NK-92 treated with Interleukin-12 subunit alpha and Interleukin-12 subunit beta, amount 100 ng/mL, for 24 hours (cell line): ENCODE measurements at places on chromosomes 2 and 18.

DNA sequence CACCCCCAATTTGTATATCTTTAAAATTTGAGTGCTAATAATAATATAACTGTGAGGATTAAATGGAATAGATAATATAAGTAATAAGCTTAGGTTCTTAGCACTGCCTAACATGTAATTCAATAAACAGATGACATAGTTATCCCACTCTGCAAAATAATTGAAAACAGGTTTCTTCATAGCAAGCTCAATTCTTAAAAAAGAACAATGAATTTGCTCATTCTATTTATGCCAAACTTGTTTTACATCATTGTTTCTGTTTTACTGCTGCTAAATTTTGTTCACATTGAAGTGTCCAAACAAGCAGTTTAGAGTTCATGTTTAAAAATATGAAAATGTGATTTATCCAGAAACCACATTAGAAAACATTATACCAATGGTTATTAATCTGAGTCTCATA lies 217.0 kb downstream of the MBD5 start:
- DNase-seq: no peak

GRCh38 chr2:134682726-134683125 lies 36.1 kb downstream of the TMEM163 start:
- DNase-seq: no peak

GRCh38 chr2:11389551-11390398 lies 45.3 kb upstream of the ROCK2 start:
- no peak for DNase-seq

DNA sequence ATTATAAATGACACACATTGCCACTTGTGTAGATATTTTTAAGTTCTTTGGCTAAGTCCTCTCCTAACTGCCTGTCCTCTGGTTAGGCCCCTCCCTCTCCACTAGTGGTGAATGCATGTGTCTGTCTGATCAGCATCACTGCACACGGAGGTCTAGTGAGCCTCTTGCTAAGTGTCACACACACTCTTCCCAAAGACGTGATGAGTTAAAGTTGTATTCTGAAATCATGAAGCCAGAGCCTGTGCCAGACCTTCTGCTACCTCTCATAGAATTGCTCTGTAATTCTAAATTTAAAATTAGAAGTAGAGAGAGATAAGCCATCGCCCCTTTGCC lies 41.3 kb downstream of the RALB start:
- DNase-seq: no peak

DNA sequence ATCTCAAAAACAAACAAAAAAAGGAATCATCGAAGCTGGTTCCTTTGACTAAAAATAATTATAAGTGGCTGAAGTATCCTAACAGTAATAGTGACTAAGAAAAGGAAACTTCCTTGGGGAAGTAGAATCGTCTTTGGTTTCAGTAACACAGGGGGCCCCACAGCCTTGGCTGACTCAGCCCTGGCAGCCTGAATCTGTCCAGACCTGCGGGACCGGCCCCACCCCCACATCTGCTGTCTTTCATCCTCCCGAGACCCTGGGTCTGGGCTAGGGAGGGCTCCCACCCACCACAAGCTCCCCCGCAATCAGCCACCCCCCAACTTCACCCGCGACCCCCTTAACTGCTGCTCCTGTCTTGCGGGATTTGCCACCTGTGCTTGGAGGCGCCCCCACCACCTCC lies 1452.6 kb upstream of the ACVR2A start:
- no peak for DNase-seq

- no peak for DNase-seq
Measured at GRCh38 chr2:25491966-25492532, 150.3 kb upstream of the DNMT3A start.

GRCh38 chr18:8287196-8287885 lies 321.9 kb upstream of the RAB12 start:
- no peak for DNase-seq

- DNase-seq: no peak
Measured at GRCh38 chr2:95298486-95299111, 1.5 kb downstream of the KCNIP3 start.

- no peak for DNase-seq
Measured at GRCh38 chr2:18611184-18611583, 21.8 kb upstream of the NT5C1B start.

GRCh38 chr2:20676353-20677215 lies 9.6 kb downstream of the GDF7 start:
- no peak for DNase-seq

DNA sequence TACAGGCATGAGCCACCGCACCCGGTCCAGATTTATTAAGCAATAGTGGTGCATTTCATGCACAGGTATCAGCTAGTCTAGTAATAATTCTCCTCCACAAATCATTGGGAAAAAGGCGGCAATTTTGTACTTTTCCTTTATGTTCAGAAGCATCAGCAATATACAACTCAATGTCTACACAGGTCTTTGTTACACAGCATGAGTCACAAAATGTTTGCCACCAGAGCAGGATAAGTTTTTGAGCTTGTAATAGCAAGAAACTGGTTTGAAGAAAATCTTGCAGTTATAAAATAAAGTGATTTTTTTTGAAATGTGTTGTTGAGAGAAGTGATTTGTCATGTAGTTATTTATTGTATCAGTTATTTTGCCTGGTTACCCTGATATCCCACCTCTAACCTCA lies 4.8 kb upstream of the ITPRIPL1 start:
- DNase-seq: no peak

GRCh38 chr2:86073225-86073624 lies 32.5 kb downstream of the POLR1A start:
- no peak for DNase-seq

DNA sequence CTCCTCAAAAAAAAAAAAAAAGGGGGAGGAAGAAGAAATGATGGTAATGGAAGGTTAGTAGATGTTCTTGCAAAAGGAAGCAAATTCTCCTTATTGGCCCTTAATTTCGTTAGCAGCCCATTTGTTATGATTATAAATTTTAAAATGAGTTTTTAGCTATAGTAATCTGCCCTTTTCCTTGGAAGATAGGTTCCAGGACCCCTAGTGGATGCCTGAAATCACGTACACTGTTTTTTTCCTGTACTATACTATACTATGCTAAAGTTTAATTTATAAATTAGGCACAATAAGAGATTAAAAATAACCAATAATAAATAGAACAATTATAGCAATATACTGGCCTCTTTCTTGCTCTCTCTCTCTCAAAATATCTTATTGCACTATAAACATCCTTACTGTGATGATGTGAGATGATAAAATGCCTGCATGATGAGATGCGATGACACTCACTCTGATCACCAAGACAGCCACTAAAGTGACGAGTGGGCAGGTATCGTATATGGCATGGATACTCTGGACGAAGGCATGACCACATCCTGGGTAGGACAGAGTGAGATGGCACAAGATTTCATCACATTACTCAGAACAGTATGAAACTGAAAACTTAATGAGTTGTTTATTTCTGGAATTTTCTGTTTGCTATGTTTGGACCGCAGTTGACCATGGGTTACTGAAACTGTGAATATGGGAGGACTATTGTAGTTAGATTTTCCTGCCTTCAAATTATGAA lies 87.2 kb downstream of the KCTD18 start:
- no peak for DNase-seq

- DNase-seq: no peak
Measured at GRCh38 chr18:12307701-12308385, at the start of gene TUBB6. TSS of gene TUBB6 (plus strand) at chr18:12308241. CDS start at chr18:12308293, 52 bp downstream.

DNA sequence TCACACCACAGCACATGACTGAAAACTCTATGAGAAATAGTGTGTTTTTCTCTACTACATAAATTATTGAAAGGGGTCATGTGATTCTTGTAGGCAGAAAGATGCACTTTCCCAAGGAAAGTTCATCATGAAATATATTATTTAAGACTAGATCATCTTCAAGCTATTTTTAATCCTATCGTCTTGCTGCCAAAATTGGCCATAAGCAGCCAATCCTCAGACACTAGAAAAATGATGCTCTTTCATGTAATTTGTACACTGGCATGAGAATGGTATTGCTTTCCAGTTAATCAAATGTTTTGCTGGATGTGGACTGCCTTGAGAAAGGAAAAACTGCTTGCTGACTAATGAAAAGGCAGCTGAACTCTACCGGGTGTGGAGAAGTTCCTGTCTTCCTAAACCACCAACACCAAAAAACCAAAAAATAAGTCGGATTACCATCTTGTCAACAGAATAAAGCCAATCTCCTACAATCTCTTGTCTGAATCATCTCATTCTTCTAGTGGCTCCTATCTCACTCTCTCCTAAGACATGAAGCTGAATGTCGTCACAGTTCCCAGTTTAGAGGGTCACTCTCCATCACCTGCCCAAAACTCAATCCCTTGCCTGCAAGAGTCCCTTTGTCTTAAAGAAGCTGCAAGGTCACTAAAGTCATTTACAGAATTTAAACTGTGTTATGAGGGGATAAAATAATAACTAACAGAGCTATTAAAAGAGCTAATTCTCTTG lies 5.3 kb downstream of the BCL2 start:
- no peak for DNase-seq

DNA sequence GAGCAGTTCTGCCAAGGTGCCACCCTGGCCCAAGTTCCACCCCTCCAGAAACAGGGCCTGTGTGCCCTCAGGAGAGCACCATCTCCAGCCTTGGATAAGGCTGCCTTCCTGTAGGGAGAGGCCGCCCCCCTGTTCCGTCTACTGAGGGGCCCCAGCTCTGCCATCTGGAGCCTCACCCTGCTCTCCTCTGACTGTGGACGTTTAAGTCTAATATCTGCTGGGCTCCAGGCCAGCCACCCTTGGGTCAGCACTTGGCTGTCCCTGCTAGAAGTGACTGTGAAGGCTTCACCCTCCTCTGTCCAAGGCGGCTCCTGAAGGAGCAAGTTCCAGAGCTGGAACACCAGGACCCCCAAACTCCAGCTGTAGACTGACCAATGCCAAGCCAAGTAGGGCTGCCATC lies 26.3 kb downstream of the RHOB start:
- no peak for DNase-seq

DNA sequence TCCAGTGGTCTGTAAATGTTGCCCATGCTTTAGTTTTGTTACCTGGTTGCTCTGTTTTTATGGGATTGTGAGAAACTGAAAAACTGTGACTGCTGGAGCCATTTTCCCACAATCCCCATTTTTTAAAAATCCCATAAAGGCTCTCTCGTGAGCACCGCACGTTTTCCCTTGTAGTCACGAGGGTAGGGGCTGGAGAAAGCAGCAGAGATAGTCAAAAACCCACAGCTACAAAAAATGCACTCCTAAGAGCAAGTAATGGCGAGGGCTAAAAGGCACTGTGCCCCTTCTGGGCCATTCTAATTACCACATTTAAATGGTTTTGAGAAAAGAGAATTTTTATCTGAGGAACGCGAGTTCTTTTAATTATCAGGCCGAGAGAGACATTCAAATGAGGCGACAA lies 1.8 kb upstream of the CTDP1 start:
- DNase-seq: no peak

- DNase-seq: no peak
Measured at GRCh38 chr18:2618009-2618408, 37.5 kb upstream of the SMCHD1 start.

- DNase-seq: no peak
Measured at GRCh38 chr2:57370882-57371585, 675.6 kb upstream of the VRK2 start.

GRCh38 chr18:62715759-62716615 lies 646 bp downstream of the PHLPP1 start:
- DNase-seq: peak; percentile 44

DNA sequence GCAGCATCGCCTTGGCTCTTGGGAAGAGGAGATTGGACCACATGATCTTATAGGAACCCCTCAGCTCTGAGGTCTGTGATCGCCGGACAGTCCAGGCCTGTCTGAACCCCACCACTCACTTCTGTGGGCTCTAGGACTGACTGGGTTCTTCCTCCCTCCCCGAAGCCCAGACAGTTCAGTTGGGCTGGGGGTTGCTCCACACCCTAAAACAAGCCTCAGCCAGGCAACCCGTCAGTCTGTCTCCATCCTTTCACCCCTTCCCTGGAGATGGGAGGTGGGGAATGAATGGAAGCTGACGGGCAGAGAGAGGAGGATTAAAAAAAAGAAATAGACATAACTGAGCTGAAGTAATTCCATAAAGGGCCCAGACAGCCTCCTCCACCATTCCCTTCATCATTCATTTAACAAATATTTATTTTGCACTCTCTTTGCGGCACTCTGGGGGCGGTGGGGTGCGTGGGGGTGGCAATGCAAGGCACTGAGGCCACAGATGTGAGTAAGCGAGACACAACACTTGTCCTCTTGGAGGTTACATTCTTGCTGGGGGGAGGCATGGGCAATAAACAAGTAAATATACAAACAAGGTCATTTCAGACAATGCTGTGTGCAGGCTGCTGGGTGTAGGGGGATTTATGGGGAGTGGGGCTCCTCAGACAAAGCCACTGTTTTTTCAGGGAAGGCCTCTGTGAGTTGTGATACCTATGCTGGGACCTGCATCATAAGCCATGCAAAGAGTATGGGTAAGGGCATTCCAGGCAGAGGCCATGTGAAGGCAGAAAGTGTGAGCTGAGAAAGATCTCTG lies 12.9 kb downstream of the WNT10A start:
- DNase-seq: no peak

DNA sequence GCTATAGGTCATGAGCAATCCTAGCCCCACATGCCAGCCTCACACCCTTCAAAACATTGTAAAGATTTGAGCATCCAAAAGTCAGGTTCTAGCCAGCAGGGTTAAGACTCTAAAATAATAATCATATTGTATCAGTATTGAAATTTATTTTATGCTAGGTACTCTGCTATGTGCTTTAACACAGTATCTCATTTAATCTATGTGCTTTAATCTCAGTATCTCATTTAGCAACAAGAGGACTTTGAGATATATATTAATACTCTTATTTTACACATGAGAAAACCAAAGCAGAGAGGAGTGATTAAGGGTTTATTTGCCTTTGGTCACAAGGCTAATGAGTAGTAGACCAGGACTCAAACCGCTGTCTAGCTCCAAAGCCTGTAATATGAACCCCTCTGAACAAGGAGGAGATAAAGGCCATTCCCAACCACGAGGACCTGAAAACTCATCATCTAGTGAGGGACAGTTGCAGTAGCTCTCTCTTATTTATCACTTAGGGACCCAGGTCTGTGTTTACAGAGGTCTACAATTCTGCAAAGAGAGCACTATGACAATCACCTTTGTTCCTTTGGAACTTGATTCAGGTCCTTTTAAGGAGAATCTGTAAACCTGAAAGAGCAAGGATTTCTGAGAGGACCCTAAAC lies 116.5 kb upstream of the SERTAD2 start:
- no peak for DNase-seq

GRCh38 chr2:62042944-62043343 lies 137.5 kb downstream of the COMMD1 start:
- DNase-seq: no peak

- no peak for DNase-seq
Measured at GRCh38 chr18:73940721-73941120, 206.9 kb downstream of the FBXO15 start.

- DNase-seq: no peak
Measured at GRCh38 chr2:69926849-69927515, 12.1 kb downstream of the MXD1 start.
